Central memory CD4-positive, alpha-beta T cell (primary cell): ENCODE measurements at places on chromosomes 5 and 9.

DNA sequence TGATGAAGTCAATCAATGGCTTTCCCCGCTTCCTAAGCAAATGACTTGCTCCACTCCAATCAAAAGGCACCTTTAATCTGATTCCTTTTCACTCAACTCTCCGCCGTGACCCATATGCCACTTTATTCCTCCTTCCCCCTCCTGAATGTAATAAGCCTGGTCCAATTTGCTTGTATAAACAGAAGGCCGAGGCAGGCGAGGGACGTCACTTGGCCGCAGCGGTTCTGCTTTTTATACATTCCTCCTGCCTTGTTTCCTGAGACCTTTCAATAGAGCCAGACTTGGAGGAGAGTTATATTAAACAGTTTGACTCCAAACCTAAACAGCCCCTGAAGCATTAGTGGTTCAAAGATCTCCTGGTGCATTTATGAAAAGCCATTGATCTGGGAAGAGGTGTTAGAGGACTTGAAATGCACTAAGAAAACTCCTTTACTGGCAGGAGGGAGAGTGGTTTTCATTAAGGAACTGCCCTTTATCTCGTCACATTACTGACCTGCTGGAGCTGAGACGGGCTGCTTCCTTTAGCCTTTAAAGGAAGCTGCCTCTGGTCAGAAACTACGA lies 273.4 kb downstream of the SLIT3 start:
- no peak for DNase-seq

- DNase-seq: no peak
Measured at GRCh38 chr9:89654025-89654662, 49.3 kb downstream of the GADD45G start.

DNA sequence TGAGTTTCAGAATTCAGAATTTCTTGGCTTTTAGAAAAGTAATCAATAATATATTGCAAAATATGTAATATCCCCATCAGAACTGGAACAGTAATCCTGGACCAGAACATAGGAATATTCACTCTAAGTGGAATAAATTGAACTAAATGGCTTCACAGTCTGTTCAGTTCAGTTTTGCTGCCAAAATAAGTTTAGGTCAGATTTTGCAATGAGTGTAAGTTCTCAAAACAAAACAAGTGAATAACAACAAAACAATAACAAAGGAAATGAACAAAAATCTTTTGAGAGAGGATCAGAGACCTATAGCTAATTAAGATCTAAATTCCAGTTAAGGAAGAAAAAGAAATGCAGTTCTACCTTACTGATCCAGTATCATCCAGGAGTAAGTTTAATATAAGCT lies 9.3 kb downstream of the PTGER4 start:
- DNase-seq: no peak

- no peak for DNase-seq
Measured at GRCh38 chr5:71744009-71744790, 25.1 kb downstream of the CARTPT start.

GRCh38 chr5:173640156-173640804 lies 23.8 kb upstream of the BOD1 start:
- no peak for DNase-seq

DNA sequence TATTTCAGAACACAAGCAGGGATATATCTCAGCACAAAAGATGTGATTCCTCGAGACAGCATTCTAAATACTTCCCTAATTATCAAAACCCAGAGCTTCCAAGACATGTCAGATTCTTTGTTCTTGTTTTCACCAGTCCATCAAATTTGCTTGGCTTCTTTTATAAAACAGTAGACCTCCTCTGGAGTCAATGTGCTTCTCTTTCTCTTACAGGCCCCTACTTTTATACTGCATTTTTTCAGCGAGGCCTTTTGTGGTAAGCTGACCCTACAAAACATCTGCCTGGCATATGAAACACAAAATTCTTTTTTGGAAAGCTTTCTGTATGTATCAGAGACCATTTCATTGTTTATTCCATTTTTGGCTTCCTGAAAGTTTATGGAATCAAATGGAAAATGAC lies 81.8 kb downstream of the ARSB start:
- DNase-seq: no peak

DNA sequence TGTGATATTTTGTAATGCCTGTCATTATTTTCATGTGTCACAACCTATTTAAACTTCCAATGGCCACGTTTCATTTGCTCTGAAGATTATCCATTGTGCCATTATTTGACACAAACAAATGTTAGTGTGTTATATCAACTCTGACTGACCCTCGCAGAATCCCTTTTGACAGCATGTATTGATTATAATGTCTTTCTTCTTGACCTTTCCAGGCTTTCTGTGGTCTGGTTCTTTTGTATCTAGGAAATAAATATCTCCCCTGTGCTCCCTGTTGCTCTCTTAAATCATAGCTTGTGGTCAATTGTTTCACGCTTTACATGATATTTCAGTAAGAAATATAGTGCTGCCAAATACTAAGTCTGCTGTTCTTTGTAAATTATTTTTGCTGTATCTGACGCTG lies 442.6 kb downstream of the SEMA5A start:
- DNase-seq: no peak
